ENCODE measurements at places on chromosomes 6 and 20.

DNA sequence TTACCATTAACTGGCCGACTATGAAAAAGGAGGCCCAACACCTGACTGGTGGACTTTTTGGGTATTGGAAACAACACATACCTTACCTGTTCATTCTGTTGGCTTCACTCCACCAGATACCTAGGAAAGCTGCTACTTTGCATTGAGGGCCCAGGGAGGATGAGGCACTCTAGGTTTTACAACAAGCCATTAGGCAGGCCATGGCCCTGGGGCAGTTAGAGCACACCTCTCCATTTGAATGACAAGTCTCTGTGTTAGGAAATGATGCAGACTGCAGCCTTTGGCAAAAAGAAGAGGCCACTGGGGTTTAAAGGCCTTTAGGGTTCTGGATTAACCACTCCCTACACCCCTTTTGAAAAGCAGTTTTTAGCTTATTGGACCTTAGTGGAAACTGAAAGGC lies 144.3 kb downstream of the OR2B2 start:
- no peak for DNase-seq

- no peak for DNase-seq
Observed at GRCh38 chr6:73521351-73521985, 636 bp upstream of the EEF1A1 start.

DNA sequence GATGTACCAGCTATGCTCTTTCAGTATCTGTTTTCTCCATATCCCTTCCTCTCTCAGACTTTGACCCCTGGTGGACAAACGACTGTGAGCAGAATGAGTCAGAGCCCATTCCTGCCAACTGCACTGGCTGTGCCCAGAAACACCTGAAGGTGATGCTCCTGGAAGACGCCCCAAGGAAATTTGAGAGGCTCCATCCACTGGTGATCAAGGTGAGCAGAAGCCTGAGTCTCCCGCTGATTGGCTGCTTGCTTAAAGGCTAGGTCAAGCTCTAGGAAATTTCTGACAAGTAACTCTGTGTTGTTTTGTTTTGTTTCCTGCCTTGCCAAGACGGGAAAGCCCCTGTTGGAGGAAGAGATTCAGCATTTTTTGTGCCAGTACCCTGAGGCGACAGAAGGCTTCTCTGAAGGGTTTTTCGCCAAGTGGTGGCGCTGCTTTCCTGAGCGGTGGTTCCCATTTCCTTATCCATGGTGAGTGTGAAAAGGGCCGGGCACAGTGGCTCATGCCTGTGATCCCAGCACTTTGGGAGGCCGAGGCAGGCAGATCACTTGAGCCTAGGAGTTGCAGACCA lies 28.6 kb downstream of the C6orf89 start:
- DNase-seq: no peak

DNA sequence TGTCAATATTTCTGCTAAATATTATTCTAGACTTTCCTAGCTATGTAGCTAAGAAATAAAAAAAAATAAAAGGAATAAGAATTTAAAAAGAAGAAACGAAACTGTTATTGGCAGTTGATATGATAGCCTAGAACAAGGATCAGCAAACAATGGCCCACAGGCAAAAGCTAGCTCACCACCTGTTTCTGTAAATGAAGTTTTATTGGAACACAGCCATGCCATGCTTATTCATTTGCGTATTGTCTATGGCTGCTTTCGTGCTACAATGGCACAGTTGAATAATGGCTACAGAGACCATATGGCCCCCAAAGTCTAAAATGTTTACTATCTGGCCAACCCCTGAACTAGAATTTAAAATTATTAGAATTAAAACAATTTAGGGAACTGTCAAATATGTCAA lies 952.6 kb upstream of the MAP3K7 start:
- no peak for DNase-seq

DNA sequence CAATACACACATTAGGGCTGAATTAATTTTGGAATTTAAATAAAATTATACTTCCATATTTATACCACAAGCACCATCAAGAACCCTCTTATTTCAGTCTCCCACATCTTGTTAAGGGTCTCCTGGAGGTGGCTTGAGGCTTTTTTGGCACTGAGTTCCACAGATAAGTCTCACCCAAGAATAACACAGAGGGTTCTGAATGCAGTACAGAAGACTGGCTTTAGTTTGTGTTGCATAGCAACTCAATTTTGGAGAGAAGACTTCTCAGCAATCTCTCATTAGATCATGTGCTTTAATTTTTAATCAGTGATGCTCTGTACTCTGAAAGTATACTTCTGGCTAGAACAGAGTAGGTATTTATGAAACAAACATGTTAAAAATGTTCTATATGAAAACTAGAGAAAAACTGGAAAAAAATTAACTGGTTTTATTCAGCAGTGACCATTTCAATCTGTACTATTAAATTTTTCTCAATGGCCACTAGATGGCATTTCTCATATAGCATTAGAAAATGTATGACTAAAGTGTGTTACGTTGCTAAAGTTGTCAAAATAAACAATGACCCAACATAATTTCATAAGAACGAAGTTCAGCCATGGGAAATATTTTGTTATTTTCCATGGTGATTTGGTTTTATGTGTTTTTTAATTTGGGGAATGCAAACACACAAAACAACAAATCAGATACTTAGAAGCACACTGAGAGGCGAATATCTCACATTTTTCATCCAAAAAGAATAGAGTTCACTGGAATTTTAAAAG lies 32.7 kb upstream of the MAP7 start:
- DNase-seq: no peak

- no peak for DNase-seq
Observed at GRCh38 chr20:3616250-3616649, 46.9 kb downstream of the GFRA4 start.

DNA sequence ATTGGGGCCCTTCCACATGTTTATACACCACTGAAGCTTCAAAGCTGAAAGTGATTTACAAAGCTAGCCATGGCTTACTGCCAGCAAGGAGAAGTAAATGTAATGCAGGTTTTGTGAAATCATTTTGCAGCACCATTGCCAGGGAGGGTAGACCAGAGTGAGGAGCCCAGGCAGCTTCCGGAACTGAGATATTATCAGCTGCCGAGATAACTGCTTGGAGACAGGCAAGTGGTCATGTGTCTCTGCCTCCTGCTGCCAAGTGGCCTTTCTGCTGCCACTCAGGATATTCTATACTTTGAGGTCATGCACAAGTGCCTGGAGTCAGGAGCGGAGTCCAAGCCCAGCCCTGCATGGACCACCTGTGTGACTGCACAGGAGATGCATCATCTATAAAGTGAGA lies 160.2 kb downstream of the SYNDIG1 start:
- no peak for DNase-seq

DNA sequence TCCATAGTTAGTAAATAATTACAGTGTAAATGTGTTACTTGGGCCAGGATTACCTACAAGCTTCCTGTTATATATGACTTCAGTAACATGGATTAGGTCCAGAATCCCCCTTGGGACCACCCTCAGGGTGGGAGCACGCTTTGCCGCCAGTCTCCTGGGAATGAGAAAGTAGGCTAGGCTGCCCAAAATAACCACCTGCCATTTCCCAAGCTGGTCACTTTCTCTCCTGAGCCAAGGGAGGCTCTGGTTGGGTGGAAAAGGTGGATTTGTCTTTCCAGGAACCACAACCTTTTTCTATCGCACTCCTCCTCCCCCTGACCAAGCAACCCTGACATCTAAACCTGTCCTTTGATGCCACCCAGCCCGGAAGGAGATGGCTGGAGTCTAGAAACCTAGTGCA lies 9.6 kb upstream of the RIMS4 start:
- no peak for DNase-seq

GRCh38 chr6:41097467-41098090 lies 24.8 kb downstream of the NFYA start:
- DNase-seq: no peak

- no peak for DNase-seq
Observed at GRCh38 chr6:156757849-156758248, 19.3 kb upstream of the ARID1B start.

- no peak for DNase-seq
Observed at GRCh38 chr6:15843764-15844163, 180.9 kb upstream of the DTNBP1 start.

DNA sequence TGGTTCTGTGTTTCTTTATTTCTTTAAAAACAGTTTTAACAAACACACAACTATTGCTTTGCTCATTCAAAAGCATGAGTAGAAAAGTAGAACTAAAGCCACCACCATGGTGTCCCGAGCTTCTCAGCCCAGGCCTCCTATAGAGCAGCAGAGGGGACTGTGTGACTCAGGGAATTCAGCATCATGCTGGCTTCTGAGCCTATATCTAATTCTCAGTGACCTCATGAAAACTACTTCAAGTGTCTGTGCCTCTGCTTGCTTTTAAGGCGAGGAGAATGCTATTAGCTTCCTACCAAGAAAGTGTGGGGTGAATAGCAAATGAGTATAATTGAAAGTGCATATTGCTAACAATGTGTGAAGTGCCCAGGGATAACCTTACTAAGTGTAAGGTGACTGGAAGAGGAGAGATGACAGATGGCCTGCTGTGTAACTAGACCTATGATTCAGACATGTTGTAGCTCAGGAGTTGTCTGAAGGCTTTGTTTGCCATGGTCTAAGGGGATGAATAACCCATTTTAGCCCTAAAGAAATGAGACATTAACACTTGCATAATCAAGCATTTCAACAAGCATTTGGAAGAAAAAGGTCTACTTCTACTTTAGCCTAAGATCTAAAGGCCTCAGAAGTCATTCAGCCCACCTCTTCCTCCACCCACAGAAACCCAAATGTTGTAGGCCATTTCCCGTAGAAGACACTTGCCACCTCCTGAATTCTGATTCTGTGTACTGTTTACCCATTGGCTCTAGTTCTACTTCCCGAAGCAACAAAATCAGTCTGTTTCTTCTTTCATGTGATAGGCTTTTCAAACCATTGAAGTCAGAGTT lies 121.5 kb upstream of the ARG1 start:
- DNase-seq: no peak

- DNase-seq: no peak
Observed at GRCh38 chr6:161327360-161327953, 53.6 kb upstream of the AGPAT4 start.

DNA sequence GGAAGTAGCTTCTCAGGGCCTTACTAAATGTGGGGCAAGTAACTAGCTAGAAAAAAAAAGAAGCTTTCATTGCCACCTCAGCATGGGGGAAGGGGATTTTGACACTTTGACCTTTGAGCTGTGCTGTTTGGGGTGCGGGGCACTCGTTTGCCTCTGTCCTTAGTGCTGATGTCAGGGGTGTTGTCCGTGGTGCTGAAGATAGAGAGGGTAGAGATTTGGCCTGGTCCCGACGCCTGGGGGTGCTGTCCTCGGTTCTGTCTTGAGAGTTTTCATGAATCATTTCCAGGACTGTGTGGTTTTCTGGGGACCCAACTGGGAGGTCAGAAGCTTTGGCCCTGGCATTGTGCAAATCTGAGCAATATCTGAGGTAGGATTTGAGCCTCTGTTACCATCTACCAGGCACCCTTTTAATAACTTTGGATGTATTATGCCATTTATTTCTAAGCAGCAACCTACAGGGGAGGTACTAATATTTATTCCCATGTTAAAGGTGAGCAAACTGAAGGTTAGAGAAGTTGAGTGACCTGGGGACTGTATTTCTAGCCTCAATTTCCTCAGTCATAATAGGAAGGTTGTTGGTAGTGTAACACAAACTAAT lies 78.0 kb downstream of the DLGAP4 start:
- DNase-seq: peak; percentile 28

DNA sequence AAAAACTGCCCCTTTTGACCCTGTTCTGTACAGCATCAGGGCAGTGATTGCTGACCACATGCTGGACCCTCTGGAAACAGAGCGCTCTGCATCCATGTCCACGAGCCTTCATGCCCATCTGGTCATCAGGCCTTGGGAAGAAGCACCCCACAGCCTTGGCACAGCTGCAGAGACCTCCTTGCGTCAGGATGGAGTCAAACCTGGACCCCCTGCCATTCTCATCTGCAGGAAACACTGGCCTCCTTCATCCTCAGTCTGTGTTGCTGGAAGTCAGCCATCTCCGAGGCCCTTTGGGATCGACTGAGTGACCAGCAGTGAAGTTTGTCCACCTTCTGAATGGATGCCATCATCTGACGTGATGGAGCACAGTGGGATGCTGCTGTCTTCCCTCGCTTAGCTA lies 2138.3 kb upstream of the DEFB115 start:
- no peak for DNase-seq

- no peak for DNase-seq
Observed at GRCh38 chr6:46293641-46294316, 123.0 kb upstream of the ENPP5 start.

DNA sequence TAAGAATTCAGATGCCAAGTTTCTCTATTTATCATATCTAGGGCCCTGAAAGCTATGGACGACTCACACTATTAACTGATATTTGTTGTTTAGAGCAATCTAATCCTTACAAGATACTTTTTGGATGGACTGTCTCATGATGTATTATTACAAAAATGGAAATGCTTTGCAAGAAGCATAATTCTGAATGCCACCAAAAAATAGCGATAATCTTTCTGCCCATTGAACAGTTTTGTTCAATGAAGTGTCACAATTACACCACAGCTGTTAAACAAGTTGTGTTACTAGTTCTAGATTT lies 460.4 kb upstream of the JARID2 start:
- no peak for DNase-seq

GRCh38 chr6:9388596-9388995 lies 953.3 kb upstream of the SLC35B3 start:
- no peak for DNase-seq

- peak; percentile 65 for DNase-seq
Observed at GRCh38 chr6:13461805-13462204, 25.6 kb downstream of the GFOD1 start.
